ENCODE measurements at places on chromosomes 12 and 14.
A peak's percentile ranks its signal among the peaks of the same experiment; 100 is the strongest.

GRCh38 chr14:78897443-78897842, 727.3 kb downstream of the NRXN3 start:
- DNase-seq = no peak

- DNase-seq = no peak
Measured at GRCh38 chr12:87847147-87847546, 182.1 kb downstream of the C12orf50 start.

GRCh38 chr14:62280366-62280765, 518.1 kb downstream of the SNAPC1 start:
- DNase-seq = no peak

DNA sequence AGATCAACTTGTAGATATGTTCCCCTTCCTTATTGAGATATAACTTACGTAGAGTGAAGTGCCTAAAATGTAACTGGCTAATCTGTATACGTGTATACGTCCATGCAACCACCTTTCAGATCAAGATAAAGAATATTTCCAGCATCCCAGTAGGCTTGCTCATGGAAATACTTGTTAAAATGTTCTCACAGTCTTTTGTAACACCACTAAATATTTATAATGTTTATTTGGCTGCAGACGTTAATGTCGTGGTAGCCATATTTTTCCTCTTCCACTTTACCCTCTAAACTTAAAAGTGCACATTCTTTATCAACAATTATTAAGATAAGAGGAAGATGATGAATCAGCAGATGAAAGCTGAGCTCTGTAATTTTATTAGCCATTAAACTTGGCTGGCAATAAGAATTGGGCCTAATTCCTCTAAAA, 447.4 kb downstream of the AEBP2 start:
- no peak for DNase-seq

DNA sequence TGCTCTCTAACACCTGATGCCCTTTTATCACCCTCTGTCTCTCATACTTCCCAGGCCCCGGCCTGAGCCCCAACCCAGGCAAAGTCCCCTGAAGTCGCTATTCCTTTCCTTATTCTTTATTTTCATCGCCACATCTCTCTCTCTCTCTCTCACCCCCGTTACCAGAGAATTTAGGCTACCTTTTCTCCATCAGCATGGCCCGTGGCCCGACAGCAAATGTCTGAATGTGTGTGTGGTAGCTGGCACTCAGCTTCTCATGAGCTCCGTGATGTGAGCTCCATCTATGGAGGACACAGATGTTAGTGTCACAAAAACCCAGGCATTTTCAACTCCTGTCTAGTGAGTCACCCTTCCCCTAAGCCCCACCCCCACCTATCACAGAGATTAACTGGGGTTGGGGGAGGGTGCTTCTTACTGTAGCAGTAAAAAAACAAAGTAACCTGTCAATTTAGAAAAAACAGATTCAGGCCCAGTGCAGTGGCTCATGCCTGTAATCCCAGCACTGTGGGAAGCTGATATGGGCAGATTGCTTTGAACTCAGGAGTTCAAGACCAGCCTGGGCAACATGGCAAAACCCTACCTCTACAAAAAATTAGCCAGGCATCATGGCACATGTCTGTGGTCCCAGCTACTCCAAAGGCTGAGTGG, 53.8 kb downstream of the VCPKMT start:
- DNase-seq = peak; percentile 45

Measured in adipocyte (in vitro differentiated cells).